Caco-2 (cell line): ENCODE measurements at places on chromosomes 3 and 15. TPM values are rescaled to one million over a fixed set of nuclear protein-coding genes. Genes with fewer than 3 reads are reported as not detected.

The NR1I2 gene
- total RNA-seq = not detected in 2 replicates

The SCG5 gene
- 0.84 and 1.5 TPM in 2 replicates for total RNA-seq

The C3orf22 gene
- total RNA-seq = not detected in 2 replicates

The GJD2 gene
- total RNA-seq = not detected in 2 replicates

The IVD gene
- 74.5 and 76.6 TPM in 2 replicates for total RNA-seq

The TMEM44 gene
- 11.8 and 16.3 TPM in 2 replicates for total RNA-seq

The SH3GL3 gene
- total RNA-seq = not detected in 2 replicates

The TMEM108 gene
- not detected in 2 replicates for total RNA-seq

The SLC2A2 gene
- 4.0 and 4.6 TPM in 2 replicates for total RNA-seq

The SCN5A gene
- total RNA-seq = 0.16 and 0.30 TPM in 2 replicates

The HGD gene
- total RNA-seq = 76.3 and 102 TPM in 2 replicates

The CIB2 gene
- 0.67 and 0.75 TPM in 2 replicates for total RNA-seq

GRCh38 chr15:61697796-61698195 lies 362.5 kb downstream of the VPS13C start:
- DNase-seq = no peak
- no peak overlapping the region for H3K27ac ChIP-seq
- no peaks in the 10 kb centered on the region for H3K4me1 ChIP-seq
- no peak overlapping the region for H3K4me3 ChIP-seq
- H3K36me3 ChIP-seq = no peaks in the 10 kb centered on the region

DNA sequence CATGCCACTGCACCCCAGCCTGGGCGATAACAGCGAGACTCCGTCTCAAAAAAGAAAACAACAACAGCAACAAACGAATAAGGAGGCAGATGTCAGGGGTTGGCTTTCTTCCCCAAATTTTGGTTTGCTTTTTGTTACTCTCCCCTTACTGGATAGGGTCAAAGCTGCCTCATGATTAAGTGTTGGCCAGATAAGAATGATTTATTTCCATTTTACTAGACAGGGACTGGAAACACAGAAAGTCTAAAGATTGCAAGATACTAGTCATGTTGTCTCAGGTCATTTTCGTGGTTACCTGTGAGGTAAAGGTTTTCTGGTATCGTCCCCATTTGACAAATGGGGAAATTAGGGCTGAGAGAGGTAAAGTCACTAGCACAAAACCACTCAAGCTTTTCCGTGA lies 18.6 kb upstream of the ETV5 start:
- H3K36me3 ChIP-seq = no peaks in the 10 kb centered on the region
- 0 out of 2 replicates have a peak, but pooled peaks cover 11% of the 10 kb centered on the region for H3K4me1 ChIP-seq
- H3K4me3 ChIP-seq = no peak overlapping the region
- no peak overlapping the region for H3K27ac ChIP-seq
- no peak for DNase-seq
- H3K27me3 ChIP-seq = no peaks in the 10 kb centered on the region

GRCh38 chr3:128734523-128735189 lies 8.7 kb downstream of the RAB7A start:
- no peak overlapping the region for H3K27ac ChIP-seq
- no peaks in the 10 kb centered on the region for H3K36me3 ChIP-seq
- no peaks in the 10 kb centered on the region for H3K27me3 ChIP-seq

- peaks cover 6% of the 10 kb centered on the region; the same call in 1 of the 2 replicates for H3K4me1 ChIP-seq
- H3K4me3 ChIP-seq = no peak overlapping the region
- no peaks in the 10 kb centered on the region for H3K27me3 ChIP-seq
- H3K36me3 ChIP-seq = no peaks in the 10 kb centered on the region
Measured at GRCh38 chr3:37249294-37249693, 74.9 kb upstream of the LRRFIP2 start.

GRCh38 chr3:143002083-143002712 lies 828 bp downstream of the U2SURP start:
- H3K4me3 ChIP-seq = peak overlapping the region; percentile 96
- peak; percentile 39 for DNase-seq
- H3K4me1 ChIP-seq = peaks cover 9% of the 10 kb centered on the region; the same call in 1 of the 2 replicates
- H3K36me3 ChIP-seq = no peaks in the 10 kb centered on the region
- H3K27me3 ChIP-seq = no peaks in the 10 kb centered on the region

- H3K27ac ChIP-seq = peak overlapping the region; percentile 62
- DNase-seq = peak; percentile 54
- H3K36me3 ChIP-seq = no peaks in the 10 kb centered on the region
- peaks cover 19% of the 10 kb centered on the region for H3K4me1 ChIP-seq
- no peaks in the 10 kb centered on the region for H3K27me3 ChIP-seq
- no peak overlapping the region for H3K4me3 ChIP-seq
Measured at GRCh38 chr3:183142199-183142598, 20.3 kb downstream of the LAMP3 start.

- peak overlapping the region; percentile 25 for H3K27ac ChIP-seq
- no peak overlapping the region for H3K4me3 ChIP-seq
- H3K36me3 ChIP-seq = no peaks in the 10 kb centered on the region
- DNase-seq = peak; percentile 47
- peaks cover 16% of the 10 kb centered on the region for H3K4me1 ChIP-seq
Measured at GRCh38 chr15:58734859-58735258, 14.6 kb downstream of the ADAM10 start.

DNA sequence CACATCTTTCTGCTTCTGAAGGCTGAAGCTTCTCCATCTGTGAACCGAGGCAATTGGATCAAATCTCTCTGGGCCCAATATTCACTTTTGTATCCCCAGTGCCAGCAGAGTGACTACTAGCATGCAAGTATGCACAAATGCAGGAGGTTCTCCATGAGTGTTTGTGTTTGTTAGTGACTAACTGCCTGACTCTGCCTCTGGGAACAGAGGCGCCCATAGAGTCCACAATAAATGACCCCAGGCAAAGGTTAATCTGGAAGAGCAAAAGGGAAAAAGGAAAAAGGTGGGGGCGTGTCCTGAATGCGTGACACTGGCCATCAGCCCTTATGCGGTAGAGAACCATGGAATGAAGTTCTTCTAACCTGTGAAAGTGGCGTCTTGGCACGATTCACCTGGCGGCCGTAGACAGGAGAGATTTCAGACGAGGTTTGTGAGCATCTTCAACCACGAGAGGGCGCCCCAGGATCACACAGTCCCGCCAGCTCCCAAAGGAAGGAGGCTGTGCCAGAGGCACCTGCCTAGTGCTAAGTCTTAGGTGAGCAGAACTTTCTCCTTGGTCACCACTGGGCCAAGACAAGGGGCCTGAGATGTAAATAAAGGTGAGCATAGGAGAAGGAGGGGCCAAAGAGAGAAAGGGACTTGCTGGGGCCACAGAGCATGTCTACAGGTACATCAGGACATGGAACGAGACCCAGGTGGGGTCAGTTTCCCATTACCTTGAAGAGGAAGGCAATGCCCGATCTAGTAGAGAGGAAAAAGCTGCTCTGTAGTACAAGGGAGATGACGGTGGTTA lies 44.2 kb downstream of the RBPMS2 start:
- no peaks in the 10 kb centered on the region for H3K27me3 ChIP-seq
- no peak overlapping the region for H3K4me3 ChIP-seq
- peak; percentile 89 for DNase-seq

- H3K27ac ChIP-seq = no peak overlapping the region
- peaks cover 5% of the 10 kb centered on the region; the same call in 1 of the 2 replicates for H3K4me1 ChIP-seq
- H3K27me3 ChIP-seq = no peaks in the 10 kb centered on the region
- H3K4me3 ChIP-seq = no peak overlapping the region
- no peak for DNase-seq
Measured at GRCh38 chr15:83430441-83430840, 16.7 kb upstream of the SH3GL3 start.

- no peak for DNase-seq
- no peak overlapping the region for H3K27ac ChIP-seq
Measured at GRCh38 chr3:179961071-179961702, 75.5 kb downstream of the PEX5L start.

DNA sequence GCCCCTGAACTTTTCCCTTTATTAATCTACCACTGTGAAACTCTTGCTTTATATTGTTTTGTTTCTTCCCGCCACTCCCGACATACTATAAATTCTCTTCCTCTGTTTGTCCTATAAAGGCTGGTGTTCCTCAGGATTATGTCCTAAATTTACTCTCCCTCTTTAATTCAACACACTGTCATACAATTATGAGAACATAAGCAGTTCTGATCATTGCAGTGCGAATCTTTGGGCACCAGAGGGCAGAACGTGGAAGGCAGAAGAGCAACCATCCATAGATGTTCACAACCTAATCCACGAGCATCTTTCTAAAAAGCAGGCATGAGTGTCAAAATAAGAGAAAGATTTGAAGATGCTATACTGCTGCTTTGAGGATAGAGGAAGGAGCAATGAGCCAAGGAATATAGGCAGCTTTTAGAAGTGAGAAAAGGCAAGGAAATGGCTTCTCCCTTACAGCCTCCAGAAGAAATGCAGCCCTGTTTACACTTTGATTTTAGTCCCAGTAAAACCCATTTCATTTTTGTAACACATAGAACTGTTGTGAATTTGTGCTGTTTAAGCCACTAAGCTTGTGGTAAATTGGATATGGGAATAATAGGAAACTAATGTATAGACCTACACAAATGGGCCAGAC lies 179.4 kb downstream of the GBE1 start:
- H3K36me3 ChIP-seq = no peaks in the 10 kb centered on the region
- H3K4me1 ChIP-seq = no peaks in the 10 kb centered on the region
- H3K27me3 ChIP-seq = no peaks in the 10 kb centered on the region
- no peak overlapping the region for H3K4me3 ChIP-seq
- peak; percentile 51 for DNase-seq
- no peak overlapping the region for H3K27ac ChIP-seq

- no peak overlapping the region for H3K27ac ChIP-seq
- H3K4me1 ChIP-seq = no peaks in the 10 kb centered on the region
- no peaks in the 10 kb centered on the region for H3K27me3 ChIP-seq
- DNase-seq = no peak
- H3K4me3 ChIP-seq = no peak overlapping the region
Measured at GRCh38 chr3:120983321-120983665, 75.3 kb downstream of the STXBP5L start.

GRCh38 chr3:70078778-70079177 lies 79.2 kb downstream of the SAMMSON start:
- H3K4me1 ChIP-seq = no peaks in the 10 kb centered on the region
- DNase-seq = no peak
- H3K4me3 ChIP-seq = no peak overlapping the region
- H3K27ac ChIP-seq = no peak overlapping the region
- no peaks in the 10 kb centered on the region for H3K36me3 ChIP-seq

DNA sequence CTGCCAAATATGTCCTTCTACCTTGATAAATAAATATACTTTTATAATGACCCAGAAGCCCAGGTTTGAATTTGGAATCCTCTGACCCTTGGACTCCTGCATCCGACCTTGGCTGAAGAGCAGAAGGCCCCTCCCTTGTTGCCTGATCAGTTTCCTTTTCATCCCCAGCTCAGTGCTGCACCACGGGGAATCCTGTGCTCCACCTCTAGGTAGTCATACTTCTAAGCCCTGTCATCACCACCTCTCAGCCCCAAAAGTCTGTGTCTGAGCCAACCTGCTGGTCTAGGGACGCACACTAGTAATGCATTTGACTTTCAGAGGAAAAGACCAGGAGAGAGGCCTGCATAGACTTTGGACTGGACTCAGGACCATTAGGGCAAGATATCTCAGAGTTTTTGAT lies 310.6 kb downstream of the NLGN1 start:
- H3K27ac ChIP-seq = no peak overlapping the region
- H3K4me3 ChIP-seq = no peak overlapping the region
- peaks cover 9% of the 10 kb centered on the region; the same call in 1 of the 2 replicates for H3K4me1 ChIP-seq
- H3K27me3 ChIP-seq = no peaks in the 10 kb centered on the region
- DNase-seq = no peak
- no peaks in the 10 kb centered on the region for H3K36me3 ChIP-seq

- H3K27me3 ChIP-seq = no peaks in the 10 kb centered on the region
- DNase-seq = no peak
- no peak overlapping the region for H3K27ac ChIP-seq
- H3K4me1 ChIP-seq = peaks cover 26% of the 10 kb centered on the region
- no peak overlapping the region for H3K4me3 ChIP-seq
Measured at GRCh38 chr3:23743141-23743784, 62.5 kb upstream of the UBE2E1 start.

DNA sequence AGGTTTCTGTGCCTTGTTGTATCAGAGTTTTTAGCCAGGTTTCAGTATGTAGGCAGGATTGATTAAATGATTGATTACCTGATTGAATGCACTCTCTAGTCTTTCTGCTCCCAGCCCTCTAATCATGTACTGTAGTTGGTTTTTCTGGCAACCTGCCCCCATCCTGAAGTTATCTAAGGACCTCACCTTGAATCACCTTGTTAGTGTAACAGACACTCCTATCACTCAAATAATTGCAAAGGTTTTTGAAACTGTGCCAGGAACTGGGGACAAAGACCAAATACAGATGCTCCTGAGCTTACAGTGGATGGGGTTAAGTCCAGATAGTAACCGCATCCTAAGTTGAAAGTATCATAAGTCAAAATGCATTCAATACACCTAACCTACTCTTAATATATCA lies 141.5 kb upstream of the EIF1B start:
- no peak for DNase-seq
- H3K27ac ChIP-seq = no peak overlapping the region
- H3K4me1 ChIP-seq = no peaks in the 10 kb centered on the region

DNA sequence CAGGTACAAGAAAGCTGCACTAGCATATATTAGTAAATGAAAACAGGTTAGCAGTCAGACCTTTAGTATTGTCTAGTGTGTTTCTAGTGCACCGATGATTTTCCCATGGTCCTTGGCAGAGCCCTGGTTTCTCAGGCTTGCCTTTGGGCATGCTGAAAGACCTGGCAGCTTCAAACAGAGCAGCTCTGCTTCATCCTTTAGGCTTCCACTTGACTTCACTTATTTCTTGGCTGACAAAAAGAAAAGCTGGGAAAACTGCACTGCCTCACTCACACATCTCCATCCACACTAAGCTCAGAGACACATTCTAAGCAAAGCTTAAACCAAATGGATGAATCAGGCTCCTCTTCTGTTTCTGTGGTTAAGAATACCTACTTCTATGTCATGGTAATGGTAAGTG lies 374.8 kb upstream of the PDZRN3 start:
- no peak overlapping the region for H3K4me3 ChIP-seq
- no peaks in the 10 kb centered on the region for H3K36me3 ChIP-seq
- H3K27ac ChIP-seq = no peak overlapping the region
- no peaks in the 10 kb centered on the region for H3K4me1 ChIP-seq
- DNase-seq = no peak
- H3K27me3 ChIP-seq = no peaks in the 10 kb centered on the region; the same call in 1 of the 2 replicates

DNA sequence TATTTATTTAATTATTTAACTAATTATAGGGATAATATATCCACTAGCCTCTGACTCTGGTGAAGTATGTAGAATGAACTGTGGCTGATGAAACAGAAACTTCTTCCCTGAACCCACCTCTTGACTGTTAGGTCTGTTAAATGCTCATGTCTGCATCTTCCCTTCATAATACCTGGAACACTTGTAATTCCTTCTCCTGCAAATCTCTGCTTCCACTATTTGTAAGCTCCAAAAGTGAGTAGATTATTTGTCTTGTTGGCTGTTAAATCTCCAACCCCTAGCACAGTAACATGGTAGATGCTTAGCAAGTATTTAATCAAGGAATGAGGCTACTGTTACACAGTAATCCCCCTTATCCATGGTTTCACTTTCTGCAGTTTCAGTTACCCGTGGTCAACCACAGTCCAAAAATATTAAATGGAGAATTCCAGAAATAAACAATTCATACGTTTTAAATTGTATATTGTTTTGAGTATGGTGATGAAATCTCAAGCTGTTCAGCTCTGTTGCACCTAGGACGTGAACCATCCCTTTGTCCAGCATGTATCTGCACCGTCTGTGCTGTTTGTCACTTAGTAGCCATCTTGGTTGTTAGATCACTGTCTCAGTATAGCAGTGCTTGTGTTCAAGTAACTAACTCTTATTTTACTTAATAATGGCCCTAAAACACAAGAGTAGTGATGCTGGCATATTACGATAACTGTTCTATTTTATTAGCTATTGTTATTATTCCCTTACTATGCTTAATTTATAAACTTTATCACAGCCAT lies 5.7 kb downstream of the TTBK2 start:
- H3K36me3 ChIP-seq = no peaks in the 10 kb centered on the region
- H3K4me3 ChIP-seq = no peak overlapping the region
- no peak for DNase-seq
- H3K27me3 ChIP-seq = no peaks in the 10 kb centered on the region
- H3K4me1 ChIP-seq = no peaks in the 10 kb centered on the region; the same call in 1 of the 2 replicates
- no peak overlapping the region for H3K27ac ChIP-seq
